ENCODE measurements at places on chromosomes 5 and 9.

GRCh38 chr5:173743641-173744343 is 127.3 kb upstream of the BOD1 start:
- DNase-seq = no peak

GRCh38 chr9:33233626-33234342 is 6.2 kb upstream of the SPINK4 start:
- no peak for DNase-seq

DNA sequence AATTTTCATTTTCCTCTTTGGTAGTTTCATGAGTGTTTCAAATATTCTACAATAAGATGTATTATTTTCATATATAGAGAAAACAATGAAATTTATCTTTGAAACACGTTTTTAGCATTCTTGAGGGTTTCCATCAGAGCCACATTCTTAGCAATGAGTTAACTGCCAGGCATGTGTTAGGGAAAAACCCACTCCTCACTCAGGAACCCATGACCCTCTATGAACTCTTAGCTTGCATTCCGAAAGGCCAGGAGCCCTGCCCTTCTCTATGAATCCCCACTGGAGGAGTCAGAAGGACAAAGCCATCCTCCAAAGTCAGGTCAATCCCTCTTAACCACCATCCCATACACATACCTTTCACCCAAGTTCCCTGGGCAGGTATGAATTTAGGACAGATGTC is 57.5 kb downstream of the ADAMTS12 start:
- DNase-seq = no peak

- DNase-seq = no peak
These were observed 25.6 kb downstream of the CAMK2A start for GRCh38 chr5:150263801-150264621.

DNA sequence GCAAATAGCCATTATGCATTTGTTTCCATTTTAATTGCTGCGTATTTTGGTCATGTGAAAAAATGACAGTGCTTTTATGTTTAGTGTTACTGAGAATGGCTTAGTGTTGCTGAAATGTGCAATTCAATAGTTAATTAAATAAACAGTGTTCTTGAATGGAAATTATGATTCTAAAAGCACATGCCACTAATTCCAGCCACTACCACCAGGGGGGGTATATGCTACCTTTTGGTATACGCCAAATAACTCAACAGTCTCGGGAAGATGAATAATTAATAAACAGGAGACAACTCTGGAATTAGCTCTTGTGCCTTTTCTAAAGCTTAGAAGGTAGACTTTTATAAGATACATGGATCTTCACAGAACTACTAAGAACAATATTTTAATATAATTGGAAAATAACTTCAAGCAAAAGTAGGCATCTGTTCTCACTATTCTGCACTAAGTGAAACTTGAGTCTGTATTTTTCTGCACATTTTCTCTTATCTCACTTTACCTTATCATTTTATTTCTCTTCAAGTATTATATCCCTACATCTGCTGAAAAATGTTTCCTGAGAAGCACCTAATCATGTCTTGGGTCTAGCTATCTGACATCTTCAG is 83.5 kb upstream of the MINAR2 start:
- no peak for DNase-seq

DNA sequence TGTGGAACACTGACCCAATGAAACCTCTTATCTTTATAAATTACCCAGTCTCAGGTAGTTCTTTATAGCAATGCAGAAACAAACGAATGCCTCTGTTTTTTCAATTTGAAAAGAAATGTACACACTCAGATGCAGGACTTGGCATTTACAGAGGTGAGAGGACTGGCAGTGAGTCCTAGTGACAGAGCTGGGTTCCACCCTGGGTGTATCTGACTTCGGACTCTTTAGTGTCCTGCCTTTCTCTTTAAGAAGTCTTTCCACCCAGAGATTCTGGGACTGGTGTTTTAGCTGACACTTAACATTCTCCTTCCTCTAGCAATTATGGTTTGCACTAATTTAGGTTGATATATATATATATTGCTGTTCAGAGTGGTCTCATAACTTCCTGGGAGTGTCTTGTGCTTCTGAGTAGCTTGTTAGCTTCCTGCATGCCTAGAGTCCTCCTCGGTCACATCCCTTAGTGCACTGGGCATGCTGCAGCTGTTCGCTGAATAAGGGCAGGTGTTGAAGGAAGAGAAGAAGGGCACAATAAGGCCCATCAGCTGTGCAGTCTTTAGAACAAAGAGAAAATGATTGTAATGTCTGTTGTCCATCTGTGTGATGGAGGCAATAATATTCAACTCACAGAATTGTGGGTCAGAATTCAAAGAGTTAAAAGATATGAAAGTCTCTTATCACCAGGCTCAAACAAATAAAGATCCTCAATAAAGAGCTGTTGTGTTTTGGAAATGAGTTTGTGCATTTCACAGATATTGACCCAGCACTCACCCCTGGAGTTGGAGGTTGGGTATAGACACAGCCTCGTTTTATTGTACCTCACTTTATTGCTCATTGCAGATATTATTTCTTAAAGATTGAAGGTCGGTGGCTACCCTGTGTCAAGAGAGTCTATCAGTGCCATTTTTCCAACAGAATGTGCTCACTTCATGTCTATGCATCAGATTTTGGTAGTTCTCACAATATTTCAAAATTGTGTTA is 187.1 kb downstream of the TRIM32 start:
- DNase-seq = no peak

DNA sequence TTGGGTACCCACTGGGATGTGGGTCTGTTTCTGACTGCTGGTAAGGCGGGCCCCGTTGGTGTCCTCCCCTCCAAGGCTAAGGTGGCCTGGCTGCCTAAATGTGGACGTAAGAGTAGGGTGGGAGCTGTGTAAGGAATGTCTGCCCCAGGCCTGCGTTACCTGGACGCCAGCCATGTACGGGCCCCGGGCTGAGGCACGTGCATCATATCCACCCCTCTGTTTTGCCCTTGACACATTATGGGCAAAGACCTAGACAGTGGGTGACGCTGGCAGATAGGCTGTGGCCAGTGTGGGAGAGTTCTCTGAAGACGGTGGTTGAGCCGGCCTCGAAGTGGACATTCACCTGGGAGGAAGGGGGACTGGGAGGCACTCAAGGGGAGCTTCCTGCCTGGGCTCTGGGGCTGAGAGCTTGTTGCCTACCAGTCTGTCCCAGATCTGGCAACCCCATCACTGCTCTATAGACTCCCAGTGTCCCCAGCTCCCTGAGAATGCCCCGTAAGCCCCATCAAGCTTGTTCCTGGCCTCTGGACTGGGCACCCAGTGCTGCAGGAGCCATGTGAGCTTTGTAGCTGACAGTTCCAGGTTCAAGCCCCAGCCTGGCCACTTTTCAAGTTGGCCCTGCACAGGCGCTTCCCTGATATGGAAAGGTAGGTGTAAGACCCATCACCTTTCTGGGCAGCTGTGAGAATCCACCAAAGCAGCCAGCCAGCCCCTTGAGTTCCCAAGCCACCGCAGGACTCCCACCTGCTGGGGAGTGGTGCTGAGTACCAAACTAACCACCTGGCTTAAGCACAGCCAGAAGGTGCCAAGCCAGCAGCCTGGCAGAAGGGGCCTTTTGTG is 3.2 kb upstream of the PRR7 start:
- DNase-seq = no peak

GRCh38 chr9:110911659-110912418 is 126.4 kb downstream of the LPAR1 start:
- no peak for DNase-seq

Data from activated naive CD4-positive, alpha-beta T cell (primary cell).